ENCODE measurements at places on chromosomes 13 and 19.
A peak's percentile ranks its signal among the peaks of the same experiment; 100 is the strongest.

DNA sequence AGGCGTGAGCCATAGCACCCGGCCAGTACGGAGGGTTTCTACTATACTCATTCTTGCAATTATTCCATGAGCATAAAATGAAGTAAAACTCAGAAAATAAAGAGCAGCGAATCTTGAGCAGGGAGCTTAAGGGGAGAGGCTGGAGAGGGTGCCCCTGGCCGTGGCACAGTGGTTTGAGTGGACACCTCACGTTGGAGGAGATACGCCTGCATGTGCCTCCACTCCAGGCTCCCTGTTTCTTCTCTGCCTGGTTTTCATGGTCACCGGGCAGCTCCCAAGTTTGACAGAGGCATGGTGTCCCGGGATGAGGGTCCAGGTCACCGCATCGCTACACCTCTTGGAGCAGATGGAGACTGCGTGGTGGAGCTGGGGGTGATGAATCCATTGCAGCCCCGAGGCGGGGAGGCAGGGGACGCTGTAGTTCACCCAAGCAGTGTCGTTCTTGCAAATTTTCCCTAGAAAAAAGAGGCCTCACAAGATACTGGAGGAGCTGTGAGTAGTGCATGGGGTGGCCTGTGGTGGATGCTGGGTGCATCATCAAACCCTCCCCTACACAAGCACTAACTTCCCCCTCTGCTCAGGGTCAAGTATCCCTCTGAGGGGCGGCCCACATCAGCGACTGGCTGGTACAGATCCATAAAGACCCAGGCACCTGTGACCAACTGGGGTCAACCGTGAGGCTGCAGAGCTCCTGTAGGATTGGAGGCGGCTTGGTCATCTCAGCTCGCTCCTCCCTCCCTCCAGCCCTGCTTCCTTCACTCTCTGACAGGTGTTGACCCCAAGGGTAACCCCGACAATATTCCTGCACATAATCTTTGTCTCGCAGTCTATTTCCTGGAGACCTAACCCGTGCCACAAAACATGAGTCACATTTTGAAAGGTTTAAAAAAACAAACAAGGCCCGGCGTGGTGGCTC is 3.6 kb upstream of the MIER2 start:
- DNase-seq, result no peak

DNA sequence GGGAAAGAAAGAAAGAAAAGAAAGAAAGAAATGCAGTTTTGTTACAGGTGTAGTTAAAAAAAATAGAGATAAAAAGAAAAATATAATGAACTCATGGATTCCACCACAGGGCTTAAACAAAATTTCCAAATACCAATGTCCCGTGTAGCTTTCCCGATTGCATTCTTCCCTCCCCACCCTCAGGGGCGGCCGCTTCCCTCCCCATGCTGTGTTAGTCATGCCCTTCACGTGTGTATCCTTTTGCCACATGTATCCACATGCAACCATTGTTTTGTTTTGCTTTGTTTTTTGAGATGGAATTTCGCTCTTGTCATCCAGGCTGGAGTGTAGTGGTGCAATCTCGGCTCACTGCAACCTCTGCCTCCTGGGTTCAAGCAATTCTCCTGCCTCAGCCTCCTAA is 3.6 kb upstream of the KMT5C start:
- DNase-seq, result no peak

- DNase-seq, result no peak
Measured at GRCh38 chr19:50492303-50493052, 15.8 kb upstream of the GARIN5A start.

DNA sequence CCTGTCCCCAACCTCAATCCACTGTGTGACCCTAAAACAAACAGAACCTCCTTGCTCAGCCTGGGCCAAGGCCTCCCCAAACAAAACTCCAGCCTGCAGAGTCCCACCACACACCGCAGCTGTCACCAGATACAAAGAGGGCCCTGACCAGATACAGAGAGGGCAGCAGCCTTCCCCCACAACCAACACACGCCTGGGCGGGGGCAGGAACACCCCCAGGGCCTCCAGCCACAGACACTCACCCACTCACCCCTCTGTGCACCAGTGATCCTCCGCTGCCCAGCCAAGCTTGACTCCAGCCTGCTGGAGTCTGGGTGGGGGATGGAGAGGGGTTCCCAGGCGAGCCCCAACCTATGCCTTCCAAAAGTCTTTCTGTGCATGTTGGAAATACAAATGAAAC is 5.9 kb upstream of the CIRBP start:
- no peak for DNase-seq

DNA sequence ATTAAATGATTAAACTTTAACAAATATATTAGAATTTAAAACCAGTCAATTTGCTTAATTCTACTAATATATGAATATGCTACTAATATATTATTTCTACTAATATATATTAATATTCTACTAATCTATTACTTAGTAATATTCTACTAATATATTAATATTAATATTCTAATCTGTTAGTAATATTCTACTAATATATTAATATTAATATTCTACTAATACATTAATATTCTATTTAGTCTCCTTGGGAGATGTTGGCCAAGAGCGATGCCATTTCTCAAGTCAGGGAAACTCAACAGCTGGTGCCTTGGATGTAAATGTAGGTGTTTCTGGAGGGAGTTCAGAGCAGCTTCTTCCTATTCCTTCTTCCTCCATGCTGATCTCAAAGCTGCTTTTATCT is 259.2 kb upstream of the TMTC4 start:
- no peak for DNase-seq

- DNase-seq, result no peak
Measured at GRCh38 chr13:96794669-96795068, 199.6 kb downstream of the OXGR1 start.

DNA sequence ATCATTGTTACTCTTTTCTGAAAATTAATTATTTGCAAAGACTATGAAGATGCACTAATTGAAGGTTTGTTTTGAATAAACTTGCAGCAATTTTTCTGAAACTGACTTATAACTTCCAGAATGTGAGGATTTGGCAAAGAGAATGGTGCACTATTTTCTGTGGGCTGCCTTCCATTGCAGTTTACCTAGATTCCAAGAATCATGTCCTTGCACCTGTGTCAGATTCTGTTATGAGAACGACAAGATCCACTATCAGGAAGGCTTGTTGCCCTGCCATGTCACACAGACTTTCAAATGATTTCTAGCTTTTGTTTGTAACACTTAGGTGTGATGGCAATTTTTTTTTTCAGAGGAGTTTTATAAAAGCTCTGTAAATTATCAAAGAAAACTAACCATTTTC is 5.6 kb upstream of the SLAIN1 start:
- DNase-seq, result no peak

DNA sequence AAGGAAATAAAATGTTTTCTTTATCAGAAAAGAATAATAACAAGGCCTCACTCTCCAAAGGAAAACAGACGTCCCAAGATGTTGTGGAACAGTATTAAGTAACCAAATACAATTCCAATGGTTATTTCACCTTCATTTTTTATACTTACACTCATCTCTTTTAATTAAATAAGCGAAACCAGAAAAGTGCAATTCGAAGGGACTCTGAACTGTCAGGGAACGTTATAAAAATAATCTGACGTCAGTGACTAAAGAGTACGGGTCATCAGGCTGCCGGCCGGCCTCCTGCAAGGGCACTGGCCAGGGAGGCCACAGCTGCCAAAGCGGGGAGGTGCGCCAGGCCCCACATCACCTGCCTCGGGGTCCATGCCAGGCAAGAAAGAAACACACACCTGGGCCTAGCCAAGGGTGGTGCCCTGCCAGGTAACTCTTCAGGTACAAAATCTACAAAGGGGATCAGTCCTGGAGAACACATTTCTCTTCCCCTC is 61.2 kb downstream of the CDADC1 start:
- no peak for DNase-seq

GRCh38 chr19:45492627-45493470 is 4.0 kb downstream of the RTN2 start:
- DNase-seq, result no peak

- DNase-seq, result no peak
Measured at GRCh38 chr19:5080030-5080654, 111.2 kb downstream of the KDM4B start.

GRCh38 chr19:9945319-9945966 is 9.1 kb upstream of the OLFM2 start:
- DNase-seq, result peak; percentile 81

- DNase-seq, result no peak
Measured at GRCh38 chr19:39355253-39355652, 13.0 kb downstream of the SAMD4B start.

GRCh38 chr13:59643906-59644626 is 519.7 kb downstream of the DIAPH3 start:
- DNase-seq, result no peak

DNA sequence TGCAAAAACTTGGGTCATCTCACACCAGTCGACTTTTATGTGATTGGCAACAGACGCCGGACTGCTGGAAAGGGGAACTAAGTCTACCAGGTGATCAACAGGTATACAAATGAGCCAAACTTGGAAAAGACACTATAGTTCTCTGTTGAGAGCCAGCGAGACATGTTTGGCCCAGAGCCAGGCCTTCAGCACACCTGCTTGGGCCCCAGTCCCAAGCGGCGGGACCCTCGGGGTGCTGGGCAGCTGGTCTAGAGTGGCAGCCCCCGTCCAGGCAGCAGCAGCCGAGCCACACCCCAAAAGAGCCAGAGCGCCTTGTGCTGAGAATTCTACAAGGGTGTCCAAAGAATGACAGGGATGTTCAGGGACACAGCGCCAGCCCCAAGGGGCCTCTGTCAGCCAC is 28.0 kb downstream of the NAXD start:
- DNase-seq, result no peak

DNA sequence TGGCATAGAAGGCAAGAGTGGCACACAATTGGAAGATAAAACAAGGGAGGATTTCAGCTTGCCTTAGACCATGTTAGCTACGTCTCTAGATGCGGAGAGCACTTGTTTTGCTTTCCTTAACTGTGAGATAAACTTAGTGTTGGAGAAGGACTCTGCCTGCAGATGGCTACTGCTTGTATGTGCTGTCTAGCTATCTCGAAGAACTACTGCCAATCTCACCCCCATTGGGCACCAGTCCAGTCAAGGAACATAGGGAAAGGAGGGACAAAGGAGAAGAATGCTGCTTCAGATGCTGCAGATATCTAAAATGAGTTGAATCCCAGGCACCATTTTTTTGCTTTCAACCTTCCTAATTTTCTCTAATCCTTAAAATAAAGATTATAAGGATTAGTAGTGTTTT is 726.0 kb upstream of the ARGLU1 start:
- DNase-seq, result no peak

GRCh38 chr13:90633849-90634248 is 713.6 kb upstream of the MIR17HG start:
- no peak for DNase-seq

DNA sequence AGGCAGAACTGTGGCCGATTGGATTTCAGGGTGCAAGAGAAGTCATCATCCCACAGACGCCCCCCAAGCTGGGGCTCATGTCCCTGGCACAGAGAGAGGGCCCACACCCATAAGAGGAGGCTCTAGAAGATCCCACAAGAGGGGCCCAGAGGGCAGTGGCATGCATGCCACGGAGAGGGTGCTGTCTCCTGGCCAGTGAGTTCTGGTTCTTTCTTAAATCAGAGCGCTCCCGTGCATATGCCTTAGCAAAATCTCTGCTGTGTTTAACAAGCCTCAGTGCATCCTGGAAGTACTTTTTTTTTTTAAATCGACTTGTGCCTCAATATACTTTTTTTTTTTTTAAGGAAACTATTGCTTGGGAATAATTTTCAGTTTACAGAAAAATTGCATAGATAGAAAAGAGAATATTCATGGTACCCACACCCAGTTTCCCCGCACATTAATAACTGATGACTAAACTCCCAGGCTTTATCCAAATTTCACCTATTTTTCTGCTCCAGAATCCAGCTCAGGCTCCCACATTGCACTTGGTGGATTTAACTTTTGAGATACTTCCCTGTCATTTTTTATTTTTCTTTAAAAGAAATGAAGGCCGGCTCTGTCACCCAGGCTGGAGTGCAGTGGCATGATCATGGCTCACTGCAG is 59.1 kb downstream of the PEX11G start:
- DNase-seq, result no peak

GRCh38 chr13:41610404-41610803 is 153.1 kb downstream of the RGCC start:
- no peak for DNase-seq

DNA sequence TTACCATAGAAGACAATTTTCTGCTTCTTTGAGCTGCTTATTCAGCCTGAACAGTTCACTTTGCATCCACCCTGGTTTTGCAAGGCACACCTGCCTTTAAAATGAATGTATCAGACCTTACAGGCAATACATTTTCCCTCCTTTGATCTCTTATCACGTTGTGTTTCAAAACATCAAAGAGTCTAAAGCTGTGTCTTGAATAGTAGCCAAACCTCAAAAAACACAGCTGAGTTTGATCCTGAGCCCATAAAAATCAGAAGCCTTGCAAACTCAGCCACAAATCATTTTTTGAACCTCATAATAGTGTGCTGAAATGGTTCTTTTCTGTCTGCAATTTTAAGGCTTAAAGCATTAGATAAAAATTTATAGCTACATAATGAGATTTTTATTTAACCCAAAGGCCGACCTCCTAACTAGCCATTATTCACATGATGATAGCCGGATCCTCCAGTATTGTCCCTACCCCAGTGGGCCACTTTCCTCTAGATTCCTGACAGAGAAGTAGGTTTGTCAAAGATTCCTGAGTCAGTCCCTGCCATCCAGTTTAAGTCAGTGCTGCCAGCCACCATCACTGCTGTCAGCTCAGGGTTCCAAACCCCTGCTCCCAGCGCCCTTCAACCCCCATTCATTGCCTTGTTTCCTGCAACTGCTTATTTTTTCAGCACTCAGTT is 71.8 kb downstream of the CAB39L start:
- no peak for DNase-seq

- no peak for DNase-seq
Measured at GRCh38 chr13:32650705-32651311, 64.6 kb downstream of the PDS5B start.

DNA sequence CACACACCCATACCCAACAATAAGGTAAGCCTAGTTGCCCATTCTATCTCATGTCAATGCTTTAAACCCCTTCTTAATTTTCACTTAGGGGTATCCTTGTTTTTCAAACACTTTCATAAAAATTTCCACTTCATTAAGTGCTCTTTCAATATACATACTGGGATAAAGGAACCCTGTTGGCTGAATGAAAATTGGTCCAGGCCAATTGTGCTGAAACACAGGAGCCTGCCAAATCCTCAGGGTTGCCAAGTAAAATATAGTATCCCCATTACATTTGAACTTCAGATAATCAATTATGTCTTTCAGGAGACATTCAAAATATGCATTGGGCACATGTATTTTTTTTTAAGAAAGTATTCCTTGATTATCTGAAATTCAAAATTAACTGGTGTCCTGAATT is 1131.1 kb downstream of the SLITRK1 start:
- DNase-seq, result no peak

GRCh38 chr19:11410682-11411081 is 8.4 kb downstream of the RGL3 start:
- no peak for DNase-seq
